Cortex of kidney (tissue), 1 donor: ENCODE measurements at places on chromosomes 6 and 20.

GRCh38 chr20:49587111-49587570, 19.2 kb upstream of the PTGIS start:
- DNase-seq, result no peak

DNA sequence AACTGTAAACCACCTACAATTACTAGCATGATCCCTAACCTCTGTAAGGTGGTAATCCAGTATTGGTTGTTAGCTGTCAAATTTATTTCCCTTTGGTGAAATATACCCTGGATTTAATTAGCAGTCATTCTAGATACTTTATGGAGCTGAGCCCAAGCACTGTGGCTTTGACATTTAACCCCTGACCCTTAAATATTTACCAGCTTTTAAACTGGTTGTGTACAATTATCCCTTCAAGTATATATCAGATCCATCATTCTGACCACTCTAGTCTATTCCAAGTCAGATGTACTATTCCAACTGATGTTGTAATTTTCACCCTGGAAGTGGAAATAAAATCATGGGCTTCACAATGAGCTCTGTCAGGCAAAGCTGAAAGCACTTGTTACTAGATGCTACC, 229.6 kb downstream of the FOXC1 start:
- no peak for DNase-seq

GRCh38 chr6:52590152-52590891, 13.5 kb upstream of the TRAM2 start:
- no peak for DNase-seq

- DNase-seq, result no peak
These were observed 32.2 kb upstream of the OCSTAMP start for GRCh38 chr20:46582648-46583047.

- DNase-seq, result no peak
These were observed 22.8 kb downstream of the ECT2L start for GRCh38 chr6:138818496-138819194.
